NCI-H187 treated with DMSO at 0.1 percent for 48 hours (cell line): ENCODE measurements at places on chromosomes 13 and 19.

DNA sequence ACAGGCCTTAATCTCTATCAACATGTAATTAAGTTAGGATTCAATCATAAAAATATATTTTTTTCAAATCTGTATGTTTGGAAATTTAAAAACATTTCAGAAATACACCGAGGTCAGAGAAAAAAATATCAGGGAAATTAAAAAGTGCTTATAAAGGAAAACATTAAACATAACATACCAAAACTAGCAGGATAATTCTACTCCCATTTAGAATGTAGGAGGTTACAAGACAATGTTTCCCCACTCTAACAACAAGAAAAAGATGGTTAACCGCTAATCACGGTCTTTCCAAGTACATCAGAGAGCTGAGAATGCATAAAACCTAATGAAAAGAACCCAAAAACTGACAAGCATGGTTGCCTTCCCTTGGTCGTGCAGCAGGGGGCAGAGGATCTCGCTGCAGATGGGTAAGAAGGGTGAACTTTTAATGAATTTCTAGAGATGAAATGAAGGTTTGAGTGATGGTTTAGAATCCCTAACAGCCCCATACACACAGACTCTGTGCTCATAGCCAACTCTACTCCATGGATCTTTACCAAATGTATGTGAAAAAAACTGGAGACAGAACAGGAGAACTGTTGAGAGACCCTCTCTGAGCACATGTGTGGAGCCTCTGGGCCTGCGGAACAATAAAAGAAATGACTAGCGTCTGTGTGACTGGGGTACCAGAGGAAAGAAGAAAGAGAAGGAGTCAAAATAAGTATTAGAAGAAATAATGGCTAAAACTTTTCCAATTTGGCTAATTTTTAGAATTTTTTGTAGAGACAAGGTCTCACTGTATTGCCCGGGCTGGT is 51.3 kb upstream of the LSM14A start:
- no peak for DNase-seq

- DNase-seq, result no peak
These were observed 72.9 kb downstream of the FGF14 start for GRCh38 chr13:102328909-102329308.

DNA sequence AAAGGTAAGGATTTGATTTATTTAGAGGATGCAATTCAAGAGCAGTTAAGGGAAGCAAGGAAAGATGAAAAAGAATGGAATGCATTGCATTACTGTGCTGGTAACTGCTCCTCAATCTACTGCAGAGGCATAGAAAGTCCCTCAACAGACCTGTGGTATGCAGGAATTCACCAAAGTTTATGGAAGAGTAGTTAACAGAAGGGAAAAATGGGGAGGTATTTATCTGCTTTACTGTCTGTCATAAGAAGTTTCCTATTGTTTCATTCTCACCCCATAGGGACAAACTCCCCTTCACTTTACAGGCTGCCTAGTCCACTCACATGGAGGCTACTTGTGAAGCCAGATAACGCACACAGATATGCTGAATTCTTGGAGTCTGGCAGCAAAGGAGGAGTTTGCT is 354.9 kb upstream of the SPRY2 start:
- no peak for DNase-seq

- no peak for DNase-seq
These were observed 321.1 kb downstream of the RBM26 start for GRCh38 chr13:79084802-79085424.

GRCh38 chr13:21139374-21139773 is 37.0 kb downstream of the SKA3 start:
- DNase-seq, result no peak
